ENCODE measurements at places on chromosomes 16 and 17.

GRCh38 chr16:30359871-30360170, 4.7 kb upstream of the CD2BP2 start:
- no peak for DNase-seq

- DNase-seq = peak; percentile 66
Measured at GRCh38 chr17:40307001-40307730, 1.8 kb upstream of the RARA start.

DNA sequence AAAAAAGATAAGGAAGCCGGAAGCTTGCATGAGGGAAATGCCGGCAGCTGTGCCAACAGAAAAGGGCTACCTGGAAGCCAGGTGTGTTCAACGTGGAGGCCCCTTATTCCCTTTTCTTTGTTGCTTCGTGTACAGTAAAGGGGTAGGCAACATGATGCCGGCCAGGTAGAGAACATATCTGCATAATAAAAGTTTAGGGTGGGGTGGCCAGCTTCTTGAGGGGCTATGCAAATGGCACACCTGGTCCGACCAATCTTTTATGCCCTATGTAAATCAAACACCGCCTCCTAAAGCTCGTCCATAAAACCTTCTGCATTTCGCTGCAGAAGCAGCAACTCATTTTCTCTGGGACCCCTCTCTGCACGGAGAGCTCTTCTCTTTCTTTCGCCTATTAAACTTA, 911.6 kb downstream of the KCNJ2 start:
- DNase-seq = no peak

- no peak for DNase-seq
Measured at GRCh38 chr17:75271955-75272847, 1.2 kb upstream of the MIF4GD start.

DNA sequence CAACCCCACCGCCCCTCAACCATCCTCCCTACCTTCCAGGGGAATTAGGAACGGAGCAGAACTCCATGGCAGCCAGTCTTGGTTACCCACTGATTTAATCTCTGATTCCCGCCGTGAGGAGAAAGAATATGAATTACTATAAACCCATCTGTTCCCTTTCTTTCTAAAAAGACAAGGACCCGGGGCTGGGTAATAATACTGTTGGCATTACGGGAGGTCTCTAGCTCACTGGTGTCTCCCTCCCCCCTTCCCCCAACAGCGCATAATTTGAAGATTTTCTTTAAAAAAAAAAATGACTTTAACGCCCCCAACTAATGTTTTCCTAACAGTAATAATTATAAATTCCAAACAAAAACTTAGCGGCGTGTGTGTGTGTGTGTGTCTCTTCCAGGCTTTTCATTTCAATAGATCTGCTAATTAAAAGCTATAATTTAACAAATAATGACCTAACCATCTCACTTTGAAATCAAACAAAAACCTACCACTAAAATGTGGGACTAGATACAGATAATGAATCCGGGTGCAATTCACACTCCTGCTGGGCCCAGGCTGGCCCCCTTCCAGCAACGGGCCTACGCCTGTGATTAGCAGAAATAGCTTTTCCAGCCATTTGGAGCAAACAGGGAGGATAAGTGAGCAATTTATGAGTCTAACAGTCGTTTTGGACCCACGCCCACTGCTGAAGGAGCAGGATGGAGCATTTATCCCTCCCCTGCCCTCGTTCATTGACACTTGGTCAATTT, 18.2 kb upstream of the BHLHA9 start:
- peak; percentile 91 for DNase-seq

DNA sequence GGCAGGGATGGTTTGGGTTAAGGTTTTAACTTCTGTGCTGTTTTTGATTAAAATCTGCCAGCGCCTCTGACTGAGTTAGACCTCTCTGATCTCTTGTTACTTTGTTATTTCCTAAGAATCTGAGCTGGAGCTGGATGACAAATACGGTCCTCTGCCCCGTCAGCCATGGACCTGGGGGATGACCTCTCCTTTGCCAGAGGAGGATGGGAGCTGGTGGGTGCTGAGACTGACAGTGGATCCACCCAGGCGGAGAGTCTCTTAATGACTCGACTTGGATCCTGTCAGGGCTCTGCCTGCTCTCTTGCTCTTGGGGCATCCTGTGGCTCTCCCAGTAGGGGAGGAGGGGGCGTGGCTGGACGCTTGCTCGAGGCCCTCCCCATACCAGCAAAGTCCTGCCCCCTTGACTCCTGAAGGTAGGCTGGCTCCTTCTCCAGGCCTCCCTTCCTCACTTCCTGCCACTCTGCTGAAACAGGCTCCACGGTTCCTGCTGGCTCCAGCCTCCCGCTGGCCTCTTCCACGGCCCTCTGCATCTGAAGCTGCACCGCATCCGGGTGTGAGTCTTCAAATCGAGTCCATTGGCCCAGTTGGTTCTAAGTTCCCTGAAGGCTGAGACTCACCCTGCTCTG, 24.8 kb upstream of the MAP3K14 start:
- DNase-seq = no peak

- DNase-seq = no peak
Measured at GRCh38 chr17:11671126-11671525, 72.9 kb downstream of the DNAH9 start.

- no peak for DNase-seq
Measured at GRCh38 chr17:20045476-20045875, 36.3 kb downstream of the SPECC1 start.

- DNase-seq = no peak
Measured at GRCh38 chr16:64724339-64724738, 397.5 kb downstream of the CDH11 start.

DNA sequence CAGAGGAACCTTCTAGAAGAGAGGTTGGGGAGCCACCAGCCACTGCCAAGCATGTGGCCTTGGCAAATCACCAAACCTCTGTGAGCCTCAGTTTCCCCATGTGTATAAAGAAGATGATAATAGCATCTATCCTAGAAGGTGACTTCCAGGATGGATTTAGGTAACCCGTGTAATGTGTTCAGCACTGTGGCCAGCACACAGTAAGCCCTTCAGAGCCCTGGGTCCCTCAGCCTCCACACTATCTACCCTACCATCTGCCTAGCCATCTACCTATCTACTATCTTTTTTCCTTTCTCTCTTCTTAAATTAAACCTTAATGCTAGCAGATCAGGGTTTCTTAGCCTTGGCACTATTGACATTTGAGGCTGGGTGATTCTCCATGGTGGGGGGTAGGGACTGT, 33.0 kb downstream of the TEKT5 start:
- no peak for DNase-seq

DNA sequence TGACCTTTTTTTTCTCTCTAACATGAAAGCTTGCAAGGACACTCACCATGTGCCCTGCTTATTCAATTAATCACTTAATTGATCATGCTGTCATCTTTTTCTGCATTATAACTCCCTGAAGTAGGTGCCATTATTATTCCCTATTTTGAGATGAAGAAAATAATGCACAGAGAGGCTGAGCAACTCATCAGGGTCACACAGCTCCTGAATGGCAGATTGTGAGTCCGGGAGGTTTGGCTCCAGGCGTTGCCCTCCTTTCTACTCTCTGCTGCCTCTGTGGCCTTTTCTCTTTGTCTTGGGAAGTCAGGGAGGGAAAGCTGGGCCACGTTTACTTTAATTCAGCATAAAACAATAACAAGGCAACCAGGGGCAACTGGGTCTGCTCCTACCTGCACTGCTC, 17.2 kb upstream of the N4BP1 start:
- no peak for DNase-seq

DNA sequence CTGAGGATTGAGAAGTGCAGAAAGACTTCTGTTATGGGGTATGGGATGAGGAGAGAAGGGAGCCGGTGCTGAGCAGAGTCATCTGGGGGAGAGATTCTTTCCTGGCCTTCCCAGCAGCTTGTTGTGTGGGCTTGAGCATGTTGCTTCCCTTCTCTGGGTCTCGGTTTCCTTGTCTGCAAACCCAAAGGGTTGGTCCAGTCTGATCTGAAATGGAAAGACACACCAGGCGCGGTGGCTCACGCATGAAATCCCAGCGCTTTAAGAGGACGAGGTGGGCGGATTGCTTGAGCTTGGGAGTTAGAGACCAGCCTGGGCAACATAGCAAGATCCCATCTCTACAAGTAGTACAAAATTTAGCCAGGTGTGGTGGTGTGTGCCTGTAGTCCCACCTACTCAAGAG, 6.0 kb downstream of the SOCS3 start:
- DNase-seq = no peak

DNA sequence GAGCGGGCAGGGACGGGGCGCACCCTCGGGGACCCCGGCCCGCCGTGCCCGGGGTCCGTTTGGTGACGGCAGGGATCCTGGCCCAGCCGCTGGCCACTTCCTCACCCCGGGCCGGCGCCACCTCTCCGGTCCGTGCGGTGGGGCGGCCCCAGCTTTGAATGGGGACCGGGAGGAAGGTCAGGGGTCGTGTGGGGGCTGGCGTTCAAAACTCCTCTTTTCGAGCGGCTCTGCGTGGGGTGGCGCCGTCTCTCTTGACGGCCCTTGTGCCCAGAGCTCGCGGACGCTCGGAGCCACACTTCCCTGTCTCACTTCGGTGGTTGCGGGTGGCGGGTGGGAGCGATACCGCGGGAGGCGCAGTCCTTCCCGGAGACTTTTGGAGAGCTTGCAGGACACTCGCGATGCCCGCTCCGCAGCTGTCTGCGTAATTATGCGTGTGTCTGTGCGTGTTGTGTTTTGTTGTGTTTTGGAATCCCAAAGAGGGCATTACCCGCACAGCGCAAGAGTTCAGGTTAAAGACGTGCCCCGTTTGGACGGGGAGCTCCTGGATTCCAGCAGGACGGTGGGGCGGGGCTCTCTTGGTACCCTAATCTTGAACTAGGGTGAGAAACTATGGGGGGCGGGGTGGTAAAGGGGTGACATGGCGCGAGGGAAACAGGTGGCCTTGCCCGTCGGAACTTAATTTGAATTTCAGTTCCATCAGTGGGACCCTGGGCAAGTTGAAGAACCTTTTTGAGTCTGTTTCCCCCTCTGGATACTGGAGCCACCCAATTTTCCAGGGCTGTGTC, 637 bp downstream of the PLCG2 start:
- DNase-seq = no peak

DNA sequence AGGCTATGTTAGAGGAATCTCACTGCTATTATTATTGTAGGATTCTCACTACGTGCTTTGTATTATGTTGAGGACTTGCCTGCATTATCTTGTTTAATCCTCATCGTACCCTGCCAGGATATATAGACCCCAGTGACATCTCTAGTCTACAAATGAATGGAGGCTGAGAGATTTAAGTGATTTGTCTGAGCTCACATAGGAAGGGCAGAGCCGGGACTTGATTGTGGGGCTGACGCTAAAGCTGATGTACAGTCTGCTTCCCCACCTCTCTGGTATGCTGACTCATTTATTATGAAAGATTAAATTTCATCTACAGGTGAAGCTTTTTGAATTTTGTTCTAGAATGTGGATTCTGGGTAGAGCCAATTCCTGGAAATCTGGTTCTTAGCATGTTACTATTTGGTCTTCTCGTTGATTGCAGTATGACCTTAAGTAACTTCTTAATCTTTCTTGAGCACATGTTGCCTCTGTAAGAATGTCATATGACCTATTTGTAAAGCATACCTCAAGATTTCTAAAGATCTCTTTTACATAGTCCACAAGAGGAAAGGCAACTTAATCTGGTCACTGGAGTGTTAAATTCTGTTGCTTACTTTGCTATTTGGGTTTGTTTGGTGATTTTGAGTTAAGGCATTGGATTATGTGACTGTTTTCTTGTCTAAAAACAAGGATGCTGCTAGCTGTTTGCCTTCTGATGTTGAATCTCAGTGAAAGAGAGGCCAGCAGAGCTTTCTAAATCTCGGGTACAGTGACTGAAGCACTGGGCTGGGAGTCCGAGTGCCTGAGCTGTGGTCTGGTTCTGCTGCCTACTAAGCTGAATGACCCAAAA, 12.4 kb downstream of the METTL9 start:
- no peak for DNase-seq

DNA sequence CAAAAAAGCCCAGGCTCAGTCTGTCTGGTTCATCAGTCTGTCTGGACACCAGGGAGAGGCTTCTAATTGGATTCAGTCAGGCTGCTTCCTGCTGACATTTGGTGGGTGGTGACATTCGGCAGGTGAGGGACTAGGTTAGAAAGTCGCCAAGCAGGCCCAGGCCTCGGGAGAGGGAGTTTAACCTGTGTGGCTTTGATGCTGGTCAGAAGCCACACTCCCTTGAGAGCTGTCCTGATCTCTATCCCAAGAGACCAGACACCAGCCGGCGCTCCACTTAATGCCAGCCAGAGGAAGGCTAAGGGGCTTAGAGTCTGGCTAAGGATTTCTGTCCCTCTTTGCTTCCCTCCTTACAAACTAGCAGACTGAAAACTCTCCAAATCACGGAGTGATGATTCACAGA, 135.0 kb downstream of the GSG1L start:
- DNase-seq = no peak

GRCh38 chr16:77223184-77223583, 24.0 kb downstream of the SYCE1L start:
- DNase-seq = no peak

DNA sequence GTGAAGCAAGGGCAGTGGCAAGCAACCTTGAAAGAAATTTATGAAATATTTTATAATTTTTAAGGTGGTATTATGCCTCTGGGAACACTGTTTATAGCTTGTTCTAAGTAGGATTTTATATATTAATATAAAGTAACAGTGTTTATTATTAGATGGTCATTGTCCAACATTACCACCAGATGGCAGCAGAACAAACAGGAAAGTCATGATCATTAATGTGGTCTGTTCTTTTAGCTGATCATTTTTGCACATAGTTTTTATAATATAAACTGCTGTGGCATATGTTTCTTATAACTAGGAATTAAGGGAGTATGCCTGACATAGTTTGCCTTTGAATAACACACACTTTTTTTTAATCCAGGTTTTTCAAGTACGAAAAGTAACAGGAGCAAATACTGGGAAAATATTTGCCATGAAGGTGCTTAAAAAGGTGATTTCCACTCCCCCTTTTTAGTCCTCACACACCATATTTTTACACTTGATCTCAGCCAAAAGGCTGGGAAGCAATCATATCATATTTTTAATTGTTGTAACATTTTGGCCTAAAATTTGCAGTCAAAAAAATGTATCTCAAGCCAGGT, 21.4 kb downstream of the RPS6KB1 start:
- DNase-seq = peak; percentile 46

GRCh38 chr17:72813481-72813880, 279.0 kb downstream of the SLC39A11 start:
- DNase-seq = no peak

GRCh38 chr17:21376759-21377690, 868 bp downstream of the KCNJ12 start:
- peak; percentile 36 for DNase-seq

- no peak for DNase-seq
Measured at GRCh38 chr16:82972331-82972919, 345.7 kb downstream of the CDH13 start.

All from NCI-H1105 treated with DMSO at 0.1 percent for 48 hours (cell line).